ENCODE measurements at places on chromosomes 5 and 9.
A peak's percentile ranks its signal among the peaks of the same experiment; 100 is the strongest.

- no peak for DNase-seq
These were observed 32.3 kb downstream of the NTRK2 start for GRCh38 chr9:84701801-84702200.

GRCh38 chr9:101226161-101226560 is 158.6 kb downstream of the BAAT start:
- no peak for DNase-seq

GRCh38 chr5:139925650-139926640 is 117.2 kb downstream of the NRG2 start:
- DNase-seq, result no peak

DNA sequence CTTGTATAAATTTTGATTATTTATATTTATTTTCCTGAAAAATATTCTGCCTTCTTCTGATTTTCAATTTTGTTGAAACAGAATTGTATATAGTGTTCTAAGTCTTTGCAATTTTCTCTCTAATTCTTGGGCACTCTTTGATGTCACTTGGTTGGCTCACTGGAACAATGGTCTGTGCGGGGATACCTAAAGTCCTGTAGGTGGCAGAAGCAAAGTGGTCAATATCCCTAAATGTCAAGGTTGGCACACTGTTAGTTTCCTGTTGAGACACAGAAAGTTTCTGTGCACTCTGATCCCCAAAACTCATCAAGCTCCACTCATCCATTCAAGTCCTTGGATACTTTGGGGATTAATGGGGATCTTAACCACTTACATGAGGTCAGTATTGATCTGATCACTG is 480.8 kb upstream of the CCNG1 start:
- DNase-seq, result no peak

GRCh38 chr5:2366816-2367215 is 384.7 kb downstream of the IRX2 start:
- no peak for DNase-seq

DNA sequence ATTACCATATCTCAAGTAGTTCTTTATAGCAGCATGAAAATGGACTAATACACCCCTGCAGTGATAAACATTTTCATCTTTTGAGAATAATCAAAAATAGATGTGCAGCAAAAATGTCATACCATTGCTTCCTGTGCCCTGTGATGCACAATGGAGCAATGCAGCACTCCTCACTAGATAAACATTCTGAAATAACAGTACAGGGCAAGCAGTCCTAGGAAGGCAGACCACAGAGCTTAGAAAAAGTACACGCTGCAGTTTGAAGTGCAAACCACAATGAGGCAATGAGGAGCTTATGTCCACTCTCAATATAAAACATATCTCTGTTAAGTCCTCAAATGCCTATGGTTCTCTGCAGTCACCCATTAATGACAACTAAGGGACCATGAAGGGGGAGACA is 367.6 kb downstream of the PDE4D start:
- DNase-seq, result peak; percentile 76

DNA sequence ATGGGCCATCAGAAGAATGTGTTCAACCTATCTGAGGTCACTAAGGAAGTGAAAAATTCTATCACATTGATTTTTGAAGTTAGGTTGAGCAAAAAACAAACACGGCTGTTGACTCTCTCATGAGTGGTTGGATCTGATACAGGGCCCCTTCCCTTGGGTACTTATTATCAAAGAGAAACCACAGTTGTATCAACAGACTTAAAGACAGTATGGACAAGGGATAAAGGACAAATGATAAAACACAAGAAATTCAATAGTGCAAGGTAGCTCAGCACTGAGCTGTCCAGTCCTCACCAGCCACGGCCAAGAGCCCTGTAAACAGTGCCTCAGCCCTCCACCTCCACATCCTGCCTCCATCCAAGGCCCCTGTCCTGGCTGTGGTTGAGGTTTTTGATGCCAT is 86.9 kb downstream of the UBE2QL1 start:
- no peak for DNase-seq

- DNase-seq, result no peak
These were observed 644.6 kb downstream of the PRR16 start for GRCh38 chr5:121108725-121109124.

GRCh38 chr5:109566361-109566760 is 123.4 kb upstream of the MAN2A1 start:
- no peak for DNase-seq

DNA sequence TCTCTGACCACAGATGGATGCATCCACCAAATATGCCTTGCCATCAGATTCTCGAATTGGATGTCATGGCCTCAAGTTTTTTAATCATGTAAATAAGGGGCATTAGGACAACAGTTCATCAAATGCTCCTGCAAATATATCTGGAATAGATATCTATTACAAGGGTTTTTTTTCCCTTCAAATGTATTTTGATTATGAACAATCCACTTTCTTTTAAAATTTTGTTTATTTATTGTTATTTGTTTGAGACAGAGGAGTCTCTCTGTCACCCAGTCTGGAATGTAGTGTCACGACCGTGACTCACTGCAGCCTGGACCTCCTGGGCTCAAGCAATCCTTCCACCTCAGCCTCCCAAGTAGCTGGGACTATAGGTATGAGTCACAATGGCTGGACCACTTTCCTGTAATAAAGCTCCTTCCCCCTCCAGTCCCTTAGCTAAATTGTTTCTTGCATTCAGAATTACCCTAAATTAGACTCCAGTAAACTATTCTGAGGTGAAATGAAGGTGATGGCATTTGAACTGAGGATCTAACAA is 1412.1 kb downstream of the EFNA5 start:
- DNase-seq, result peak; percentile 3

GRCh38 chr5:56640763-56641406 is 174.5 kb upstream of the MAP3K1 start:
- no peak for DNase-seq

- DNase-seq, result no peak
These were observed 43.5 kb upstream of the PCAT7 start for GRCh38 chr9:94511134-94511954.

GRCh38 chr9:37998881-37999587 is 70.0 kb downstream of the SHB start:
- DNase-seq, result peak; percentile 77

DNA sequence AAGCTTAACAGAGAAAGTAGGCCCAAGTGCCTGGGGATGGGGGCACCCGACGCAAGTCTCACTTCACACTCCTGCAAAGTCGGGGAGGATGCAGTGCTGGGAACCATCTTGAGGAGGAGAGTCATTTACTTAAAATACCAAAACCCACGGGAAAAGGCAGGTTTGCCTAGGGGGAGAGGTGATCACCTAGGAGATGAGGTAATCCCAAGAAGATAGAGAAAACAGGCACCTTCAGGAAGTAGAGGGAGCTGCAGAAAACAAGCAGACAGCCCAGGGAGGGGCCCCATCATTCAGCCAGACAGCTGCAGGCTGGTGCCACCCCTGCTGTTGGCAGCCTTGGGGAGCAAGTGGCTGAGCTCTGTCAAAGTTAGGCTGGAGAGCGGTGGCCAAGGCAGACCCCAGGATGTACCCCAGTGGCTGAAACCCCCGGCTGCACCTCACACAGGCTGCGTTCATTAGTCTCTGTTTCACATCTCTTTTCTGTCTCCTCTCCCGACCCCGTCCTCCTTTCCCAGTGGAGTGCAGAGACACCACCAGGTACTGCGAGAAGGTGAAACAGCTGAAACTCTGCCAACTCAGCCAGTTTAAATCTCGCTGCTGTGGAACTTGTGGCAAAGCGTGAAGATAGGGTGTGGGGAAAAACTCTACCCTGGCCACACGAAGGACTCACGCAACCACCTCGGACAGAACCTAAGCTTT is 124.9 kb downstream of the SAXO1 start:
- DNase-seq, result no peak

GRCh38 chr5:1184163-1184470 is 17.3 kb upstream of the SLC6A19 start:
- DNase-seq, result no peak

DNA sequence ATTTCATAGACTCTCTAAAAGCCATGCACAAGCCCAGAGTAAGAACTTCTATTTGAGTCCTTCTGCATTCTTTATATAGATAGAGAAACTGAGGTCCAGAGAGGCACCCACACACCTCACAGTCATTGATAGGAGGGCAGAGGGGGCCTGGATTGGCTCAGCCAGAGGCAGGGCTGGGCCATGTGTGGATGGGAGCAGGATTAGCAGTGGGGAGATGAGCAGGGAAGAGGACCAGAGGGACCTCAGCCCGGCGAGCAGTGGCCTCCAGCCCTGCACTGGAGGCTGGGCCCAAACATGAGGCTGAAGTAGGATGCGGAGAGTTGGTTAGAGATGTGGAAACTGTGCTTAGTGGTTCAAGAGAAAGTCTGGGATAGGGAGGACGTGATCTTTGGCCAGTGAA is 34.0 kb downstream of the PPARGC1B start:
- no peak for DNase-seq

GRCh38 chr5:135545099-135545498 is 9.3 kb upstream of the NEUROG1 start:
- DNase-seq, result no peak

DNA sequence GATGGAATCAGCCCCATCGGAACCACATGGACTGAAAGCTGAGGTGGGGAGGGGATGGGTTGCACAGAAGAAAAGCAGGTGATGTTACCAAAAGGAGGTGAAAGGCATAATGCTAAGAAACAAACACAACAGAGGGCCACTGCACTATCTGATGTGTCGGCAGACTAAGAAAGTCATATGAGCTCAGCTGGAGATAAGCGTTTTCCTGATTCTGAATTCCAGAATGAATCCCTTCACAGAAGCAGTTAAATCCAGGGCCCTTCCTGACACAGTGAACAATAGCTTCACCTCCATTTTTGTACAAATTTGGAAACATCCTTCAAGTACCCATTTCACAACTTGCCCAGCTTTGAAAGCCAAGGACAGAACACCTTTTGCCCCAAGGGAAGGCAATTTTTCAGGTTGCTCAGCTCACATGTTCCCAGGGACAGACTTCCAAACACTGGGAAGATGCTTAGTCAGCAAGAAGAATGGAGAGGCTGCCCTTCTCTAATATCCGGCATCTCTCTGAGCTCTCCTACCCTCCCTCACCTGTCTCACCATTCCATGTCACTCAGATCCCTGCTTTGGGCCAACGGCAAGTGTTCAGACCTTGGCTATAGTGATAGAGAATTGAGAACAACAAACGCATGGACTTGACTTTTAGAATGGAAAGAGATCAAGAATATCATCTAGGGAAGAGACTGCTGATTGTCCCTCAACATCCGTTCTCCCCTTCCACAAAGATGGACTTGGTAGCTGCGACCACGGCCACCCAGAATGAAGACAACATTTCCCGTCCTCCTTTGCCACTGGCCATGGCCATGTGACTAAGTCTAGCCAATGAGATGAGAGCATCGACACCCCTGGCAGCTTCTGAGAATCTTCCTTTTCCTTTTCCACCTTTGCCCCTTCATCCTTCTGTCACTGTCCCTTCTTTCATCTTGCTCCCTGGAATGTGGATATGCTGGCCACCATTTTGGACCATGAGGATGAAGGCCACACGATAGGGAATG is 68.6 kb upstream of the IL17B start:
- no peak for DNase-seq

- DNase-seq, result no peak
These were observed 7.9 kb upstream of the AMBP start for GRCh38 chr9:114086009-114086408.

GRCh38 chr9:8888591-8888990 is 1089.0 kb upstream of the DMAC1 start:
- DNase-seq, result no peak

- peak; percentile 52 for DNase-seq
These were observed 264.6 kb downstream of the TMEM167A start for GRCh38 chr5:82812575-82812974.

DNA sequence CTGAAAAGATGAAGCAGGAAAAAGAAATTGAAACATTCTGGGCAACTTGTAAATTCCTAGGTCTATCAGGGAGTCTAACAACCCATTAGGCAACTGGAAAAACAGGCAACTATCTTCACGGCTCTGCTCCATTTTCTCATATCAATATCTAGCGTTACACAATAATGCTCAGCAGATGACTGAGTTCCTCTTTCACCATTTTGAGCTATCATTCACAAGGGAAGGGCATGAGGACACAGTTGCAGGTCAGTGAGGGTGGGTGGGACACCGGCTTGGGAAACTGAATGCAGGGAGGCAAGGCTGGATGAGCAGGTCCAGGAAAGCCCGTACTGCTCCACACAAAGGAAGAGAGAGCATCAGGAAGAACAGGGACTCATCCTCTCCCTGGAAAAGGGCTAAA is 67.0 kb downstream of the FRMD3 start:
- no peak for DNase-seq

DNA sequence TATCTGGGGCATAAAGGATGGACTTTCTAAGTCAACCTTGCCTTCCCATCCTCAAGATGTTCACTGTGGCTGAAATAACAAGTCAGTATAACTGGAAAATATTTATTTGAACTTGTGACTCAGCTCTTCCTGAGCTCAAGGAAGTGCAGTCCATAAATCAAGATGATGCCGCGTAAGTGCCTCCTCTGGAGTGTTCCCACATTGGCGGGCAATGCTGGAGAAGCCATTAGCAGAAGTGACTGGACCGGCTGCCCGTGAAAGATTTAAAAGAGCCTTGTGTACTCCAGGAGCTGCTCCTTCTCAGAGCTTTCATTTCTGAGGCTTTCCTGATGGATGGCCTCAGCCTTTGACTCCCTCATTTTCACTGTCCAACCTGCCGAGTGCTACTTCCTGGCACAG is 17.4 kb downstream of the TMOD1 start:
- peak; percentile 84 for DNase-seq

DNA sequence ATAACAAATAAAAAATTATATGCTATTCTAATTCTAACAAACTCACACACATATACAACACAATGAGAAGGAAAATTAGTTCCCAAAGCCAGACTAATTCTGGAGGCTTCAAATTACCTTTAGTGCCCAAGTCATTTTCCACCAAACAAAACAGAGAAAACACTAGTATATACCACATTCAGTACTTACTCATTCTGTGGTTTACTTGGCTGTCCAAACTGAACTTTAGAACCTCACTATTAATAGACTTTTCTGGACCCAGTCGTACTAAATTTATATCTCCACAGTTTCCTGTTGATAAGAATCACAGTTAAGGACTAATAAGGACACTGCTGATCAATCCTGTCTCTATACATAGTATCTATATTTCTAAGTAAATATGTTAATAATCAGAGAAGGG is 66.4 kb downstream of the SETX start:
- peak; percentile 59 for DNase-seq

DNA sequence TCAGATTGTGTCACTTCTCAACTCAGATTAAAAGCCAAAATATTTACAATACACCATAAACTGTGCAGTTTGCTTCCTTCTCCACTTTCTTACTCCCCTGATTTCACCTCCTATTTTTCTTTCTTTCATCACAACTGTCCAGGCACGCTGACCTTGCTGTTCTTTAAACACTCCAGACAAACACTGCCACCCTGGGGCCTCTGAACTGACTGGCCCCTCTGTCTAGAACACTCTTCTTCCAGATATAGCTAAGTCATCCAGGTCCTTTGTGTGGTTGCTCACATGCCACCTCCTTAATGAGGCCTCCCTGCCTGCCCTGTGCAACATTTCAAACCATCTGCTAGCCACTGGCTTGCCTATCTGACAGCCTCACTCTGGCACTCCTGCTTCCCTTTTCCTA is 46.6 kb downstream of the ATG10 start:
- DNase-seq, result no peak

- DNase-seq, result no peak
These were observed 213.2 kb downstream of the GABBR2 start for GRCh38 chr9:98495530-98495929.

Data from fibroblast of mammary gland (primary cell).